ENCODE measurements at places on chromosomes 2 and 18.

GRCh38 chr2:25954199-25954752 lies 28.0 kb downstream of the KIF3C start:
- DNase-seq: no peak

- no peak for DNase-seq
These were observed 209.3 kb upstream of the NCKAP5 start for GRCh38 chr2:133777574-133777960.

GRCh38 chr18:78782951-78783563 lies 196.6 kb upstream of the SALL3 start:
- DNase-seq: no peak

DNA sequence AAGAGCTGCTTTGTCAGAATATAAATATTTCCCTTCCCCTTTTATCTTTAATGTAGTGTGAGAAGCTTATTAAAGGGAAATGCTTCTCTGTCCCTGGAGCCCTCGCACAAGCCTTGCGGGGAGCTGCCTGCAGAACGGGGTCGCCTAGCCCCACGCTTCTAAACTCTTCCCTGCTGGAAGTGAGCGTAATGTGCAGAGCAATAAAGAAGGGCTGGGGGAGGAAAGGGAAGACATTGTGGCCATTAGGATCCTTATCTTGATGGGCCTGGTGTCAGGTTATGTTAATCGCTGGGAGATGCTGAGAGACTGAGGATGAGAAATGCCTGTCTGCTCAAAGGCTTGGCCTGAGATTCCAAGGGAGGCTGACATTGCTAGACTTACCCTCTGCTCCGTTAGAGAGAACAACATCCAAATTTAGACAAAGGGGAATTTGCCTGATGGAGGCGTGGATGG lies 18.9 kb upstream of the FZD7 start:
- DNase-seq: no peak

- DNase-seq: no peak
These were observed 525.4 kb downstream of the CCDC85A start for GRCh38 chr2:56709181-56709580.

- DNase-seq: no peak
These were observed 8.8 kb downstream of the RDH14 start for GRCh38 chr2:18551623-18552022.

GRCh38 chr18:10249270-10249669 lies 205.2 kb upstream of the APCDD1 start:
- no peak for DNase-seq

DNA sequence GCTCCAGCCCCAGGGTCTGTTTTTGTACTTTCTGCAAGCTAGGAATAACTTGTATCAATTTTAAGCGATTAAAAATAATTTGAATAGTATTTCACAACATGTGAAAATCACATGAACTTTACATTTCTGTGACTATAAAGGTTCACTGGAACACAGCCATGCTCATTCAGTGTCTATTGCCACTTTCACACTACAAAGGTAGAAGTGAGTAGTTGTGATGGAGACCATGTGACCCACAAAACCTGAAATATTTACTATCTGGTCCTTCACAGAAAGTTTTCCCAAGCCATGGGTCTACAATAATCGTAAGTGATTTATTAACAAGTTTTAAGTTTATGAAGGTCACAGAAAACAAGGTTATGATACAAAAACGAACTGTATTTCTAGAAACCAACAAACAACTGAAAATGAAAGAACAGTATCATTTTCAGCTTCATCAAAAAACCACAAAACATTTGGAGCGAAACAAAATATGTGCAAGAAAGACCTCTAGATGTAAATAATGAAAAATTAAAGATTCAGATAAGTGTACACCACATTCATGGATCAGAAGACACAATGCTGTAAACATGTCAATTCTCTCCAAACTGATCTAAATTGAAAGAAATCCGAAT lies 68.9 kb upstream of the DNER start:
- DNase-seq: no peak

DNA sequence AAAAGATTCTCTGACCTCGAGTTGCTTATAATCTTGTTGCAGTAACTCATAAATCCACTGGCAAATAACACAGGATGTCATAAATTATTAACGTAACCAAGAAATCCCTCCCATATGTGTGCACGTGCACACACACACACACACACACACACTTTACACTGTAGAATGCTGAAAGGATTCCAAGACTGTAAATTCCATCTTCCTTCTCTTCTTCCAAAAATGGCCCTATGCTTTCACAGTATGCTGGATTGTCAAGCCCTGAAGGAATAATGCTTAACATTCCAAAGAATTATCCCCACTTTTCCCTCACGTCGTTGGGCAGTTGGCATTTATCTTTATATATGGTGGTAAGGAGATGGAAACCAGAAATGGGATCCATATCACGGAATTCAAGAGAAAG lies 117.5 kb upstream of the CRIM1 start:
- no peak for DNase-seq

DNA sequence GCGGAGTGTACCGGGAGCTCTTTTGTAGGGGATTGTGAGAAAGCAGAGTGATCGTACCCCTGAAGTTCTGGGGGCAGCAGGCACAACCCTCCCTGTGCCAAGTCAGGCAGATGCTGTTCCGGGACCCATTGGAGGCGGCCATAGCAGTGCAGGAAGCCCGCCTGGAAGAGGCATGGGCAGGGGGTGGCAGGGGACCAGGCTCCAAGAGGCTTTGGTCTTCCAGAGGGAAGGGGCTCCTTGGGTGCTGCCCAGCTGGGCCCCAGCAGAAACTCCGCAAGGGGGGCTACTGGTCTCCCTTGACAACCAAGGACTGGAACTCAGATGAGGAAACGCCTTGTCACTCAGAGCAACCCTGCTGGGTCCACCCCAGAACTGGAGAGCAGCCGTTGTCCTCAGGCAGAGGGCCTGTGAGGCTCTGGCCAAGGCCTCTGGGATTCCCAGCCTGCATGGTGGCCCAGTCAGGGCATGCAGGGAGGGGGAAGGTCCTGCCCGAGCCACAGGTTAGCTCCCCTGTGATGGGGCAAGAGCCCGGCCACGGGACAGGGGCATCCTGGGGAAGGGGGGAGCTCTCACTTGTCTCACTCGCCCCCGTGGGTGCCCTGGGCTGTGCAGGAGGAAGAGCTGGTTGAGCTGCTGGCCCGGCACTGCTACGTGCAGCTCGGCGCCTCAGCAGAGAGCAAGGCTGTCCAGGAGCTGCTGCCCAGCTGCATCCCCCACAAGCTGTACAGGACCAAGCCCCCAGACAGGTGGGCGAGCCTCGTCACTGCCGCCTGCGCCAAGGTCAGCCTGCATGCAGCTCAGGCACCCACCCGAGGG lies 21.0 kb upstream of the GPR17 start:
- no peak for DNase-seq

- no peak for DNase-seq
These were observed 38.4 kb upstream of the MRPL19 start for GRCh38 chr2:75607988-75608683.

- no peak for DNase-seq
These were observed 75.3 kb downstream of the CCDC148 start for GRCh38 chr2:158381205-158381604.

GRCh38 chr2:75516378-75517360 lies 44.1 kb downstream of the EVA1A start:
- no peak for DNase-seq

- no peak for DNase-seq
These were observed 221.9 kb downstream of the PIEZO2 start for GRCh38 chr18:10927286-10927992.

DNA sequence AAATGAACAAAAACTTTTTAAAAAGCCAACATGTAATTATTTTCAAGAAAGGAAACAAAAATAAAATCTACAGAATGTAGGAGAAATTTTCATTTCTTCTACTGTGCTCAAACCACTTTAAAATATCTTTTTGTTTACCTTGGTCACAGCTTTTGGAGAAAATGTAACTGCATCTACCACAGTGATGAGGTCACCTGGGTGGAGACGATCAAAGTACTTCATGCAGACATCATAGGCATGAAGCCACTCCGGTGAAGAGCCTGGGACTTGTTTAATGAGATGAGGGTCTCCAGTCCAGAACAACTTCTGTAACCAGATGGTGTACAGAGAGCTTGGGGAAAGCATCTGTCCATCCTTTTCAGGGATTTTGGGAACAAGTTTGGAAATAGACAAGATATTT lies 285.8 kb downstream of the NBAS start:
- no peak for DNase-seq

DNA sequence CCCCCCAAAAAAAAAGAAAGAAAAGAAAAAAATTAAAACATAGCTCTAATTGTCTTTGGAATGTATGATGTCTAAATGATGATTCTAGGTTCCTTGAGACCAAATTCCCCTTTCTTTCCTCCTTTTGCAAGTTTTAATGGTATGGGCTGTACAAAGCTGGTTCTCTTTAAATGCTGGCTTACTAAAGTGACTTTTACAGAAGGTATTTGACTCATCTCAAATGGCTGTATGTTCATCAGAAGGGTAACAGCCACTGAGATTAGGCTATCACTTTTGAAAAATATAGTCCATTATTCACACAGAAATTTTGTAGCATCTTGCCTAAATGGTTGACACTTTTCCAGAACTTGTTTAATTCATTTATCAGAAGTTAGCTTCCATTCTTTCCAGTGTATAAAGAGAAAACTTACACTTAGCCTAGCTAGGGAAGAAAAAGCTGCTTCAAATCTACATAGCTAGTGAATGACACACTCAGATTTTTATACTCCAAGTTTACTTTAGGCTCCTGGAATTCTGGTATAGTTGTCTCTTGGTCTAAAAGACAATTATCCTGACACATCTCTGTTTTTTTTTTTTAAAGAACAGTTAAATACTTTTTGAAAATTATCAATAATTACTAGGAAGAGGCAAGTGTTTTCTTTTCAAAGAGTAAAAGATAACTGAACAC lies 622.6 kb downstream of the LRP1B start:
- no peak for DNase-seq

DNA sequence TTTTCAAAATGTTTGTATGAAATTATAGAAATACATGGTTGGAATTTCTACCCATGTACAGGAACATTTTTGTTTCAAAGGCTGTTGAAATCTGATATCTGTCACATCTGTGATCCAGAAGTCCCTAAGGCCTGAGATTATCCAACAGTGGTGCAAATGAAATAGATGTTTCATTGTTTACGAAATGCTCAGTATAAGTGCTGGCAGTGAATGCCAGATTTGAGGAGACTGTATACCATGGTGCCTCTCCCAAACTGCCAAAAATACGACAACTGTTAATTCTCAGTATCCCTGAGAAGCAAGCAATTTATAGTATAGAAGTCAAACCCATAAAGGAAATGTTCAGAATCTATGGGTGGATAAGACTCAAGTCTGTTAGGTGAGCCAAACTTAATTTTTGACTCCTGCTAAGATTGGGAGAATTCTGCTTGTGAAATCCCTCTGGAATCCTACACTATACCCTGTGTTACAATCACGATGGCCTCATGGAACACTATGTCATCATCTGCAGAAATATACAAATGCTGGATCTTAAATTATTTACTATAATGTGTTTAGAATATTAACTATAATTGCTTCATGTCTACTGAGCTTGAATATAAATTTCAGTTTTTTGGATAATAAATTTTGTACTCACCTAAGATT lies 71.2 kb upstream of the DOCK10 start:
- DNase-seq: no peak

GRCh38 chr2:117958186-117958585 lies 55.7 kb downstream of the CCDC93 start:
- no peak for DNase-seq

DNA sequence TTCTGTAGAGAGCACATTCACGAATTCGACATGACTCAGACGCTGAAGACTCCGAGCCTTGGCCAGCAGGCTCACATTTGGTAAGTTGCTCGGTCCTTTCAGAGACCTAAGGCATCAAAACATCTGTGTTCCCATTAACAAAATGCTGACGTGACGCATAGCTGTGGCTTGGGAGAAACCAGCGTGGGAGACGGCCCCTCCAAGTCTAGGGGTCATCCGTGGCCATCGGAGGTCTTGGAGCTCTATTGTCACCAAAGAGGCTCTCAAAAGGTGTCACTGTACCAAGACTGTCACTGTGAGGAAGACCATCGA lies 14.9 kb downstream of the FBLN7 start:
- DNase-seq: no peak

- no peak for DNase-seq
These were observed 5.2 kb downstream of the RAPGEF4 start for GRCh38 chr2:172740856-172741255.

GRCh38 chr18:2979871-2980790 lies 32.8 kb downstream of the LPIN2 start:
- DNase-seq: no peak

GRCh38 chr2:168661863-168662256 lies 140.6 kb upstream of the NOSTRIN start:
- no peak for DNase-seq

GRCh38 chr2:217326238-217327022 lies 466.6 kb upstream of the TNP1 start:
- DNase-seq: no peak

- no peak for DNase-seq
These were observed 42.9 kb downstream of the ORC4 start for GRCh38 chr2:147977679-147978078.

GRCh38 chr18:31230495-31230894 lies 67.8 kb upstream of the DSC1 start:
- DNase-seq: peak; percentile 21

- no peak for DNase-seq
These were observed 48.8 kb upstream of the LCLAT1 start for GRCh38 chr2:30398084-30398873.

GRCh38 chr2:214881647-214882202 lies 72.2 kb upstream of the BARD1 start:
- no peak for DNase-seq
